ENCODE measurements at places on chromosomes 2 and 18.

GRCh38 chr2:210655229-210655975 lies 99.0 kb downstream of the CPS1 start:
- DNase-seq = no peak

DNA sequence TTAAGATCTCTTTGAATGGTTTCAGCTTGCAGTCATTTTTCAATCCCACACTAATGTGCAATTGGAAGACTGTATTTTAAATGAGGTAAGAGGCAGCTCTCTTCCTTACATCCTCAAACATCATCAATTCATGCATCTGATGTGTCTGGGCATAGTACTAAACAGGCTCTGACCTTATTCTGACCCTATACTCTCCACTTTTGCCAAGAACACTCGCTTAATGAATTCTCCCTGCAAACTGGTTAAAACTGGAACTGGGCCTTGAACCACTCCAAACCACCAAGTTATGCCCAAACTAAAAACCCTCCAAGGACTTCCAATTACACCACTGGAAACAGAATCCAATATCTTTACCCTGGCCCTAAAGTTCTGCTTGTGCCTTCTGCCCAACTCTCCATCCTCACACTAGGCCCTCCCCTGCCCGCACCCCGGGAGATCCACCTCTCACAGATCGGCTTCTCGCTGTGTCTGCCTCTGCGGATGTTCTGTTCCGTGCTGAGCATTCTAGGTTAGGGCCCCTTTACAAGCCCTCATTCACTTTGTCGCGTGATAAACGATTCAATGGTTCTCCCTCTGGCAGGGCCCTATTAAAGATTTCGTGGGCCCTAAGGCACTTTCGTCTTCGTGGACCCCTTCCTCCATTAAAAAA lies 1.2 kb downstream of the M1AP start:
- DNase-seq = no peak

DNA sequence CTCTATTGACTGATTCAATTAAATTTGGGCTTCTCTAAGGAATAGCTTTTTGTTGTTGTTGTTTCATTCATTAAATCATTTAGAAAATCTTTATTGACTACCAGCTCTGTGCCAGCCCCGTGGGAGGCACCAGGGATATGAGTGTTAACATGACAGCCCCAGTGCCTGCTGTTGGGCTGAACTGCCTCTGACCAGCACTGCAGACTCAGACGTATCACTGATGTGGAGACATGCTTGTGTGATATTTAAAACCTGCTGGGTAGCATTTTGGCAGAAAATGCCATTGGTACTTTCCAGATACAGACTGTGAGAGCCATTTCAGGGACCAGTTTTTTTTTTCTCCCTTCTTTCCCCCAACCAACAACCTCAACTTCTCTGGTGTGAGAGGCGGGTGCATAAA lies 38.6 kb upstream of the KCNF1 start:
- no peak for DNase-seq

DNA sequence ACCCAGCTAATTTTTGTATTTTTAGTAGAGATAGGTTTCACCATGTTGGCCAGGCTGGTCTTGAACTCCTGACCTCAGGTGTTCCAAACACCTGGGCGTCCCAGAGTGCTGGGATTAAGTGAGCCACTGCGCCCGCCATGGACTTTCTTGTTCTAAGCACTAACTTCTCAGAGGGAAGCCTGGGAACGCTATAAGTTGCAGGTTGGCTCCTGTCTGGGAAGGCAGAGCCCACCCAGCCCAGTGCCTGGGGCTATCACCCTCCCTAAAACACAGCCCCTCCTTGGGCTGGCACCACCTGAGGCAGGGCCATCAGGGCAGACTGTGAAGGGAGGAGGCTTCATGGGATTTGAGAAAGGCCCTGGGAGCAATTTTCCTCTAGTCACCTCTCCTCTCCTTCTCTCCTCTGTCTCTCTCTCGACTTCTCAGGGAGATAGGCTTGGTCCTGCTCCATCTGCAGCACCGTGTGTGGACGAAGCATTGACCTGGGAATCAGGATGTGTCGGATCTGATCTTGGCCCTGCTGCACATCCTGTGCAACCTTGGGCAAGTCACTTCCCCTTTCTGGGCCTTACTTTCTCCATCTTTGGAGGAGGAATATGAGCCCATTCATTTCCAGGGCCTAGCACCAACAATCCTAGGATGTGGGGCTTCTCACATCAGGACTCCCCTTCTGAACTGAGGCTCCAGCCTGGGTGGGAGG lies 10.9 kb downstream of the PSD4 start:
- DNase-seq = no peak

DNA sequence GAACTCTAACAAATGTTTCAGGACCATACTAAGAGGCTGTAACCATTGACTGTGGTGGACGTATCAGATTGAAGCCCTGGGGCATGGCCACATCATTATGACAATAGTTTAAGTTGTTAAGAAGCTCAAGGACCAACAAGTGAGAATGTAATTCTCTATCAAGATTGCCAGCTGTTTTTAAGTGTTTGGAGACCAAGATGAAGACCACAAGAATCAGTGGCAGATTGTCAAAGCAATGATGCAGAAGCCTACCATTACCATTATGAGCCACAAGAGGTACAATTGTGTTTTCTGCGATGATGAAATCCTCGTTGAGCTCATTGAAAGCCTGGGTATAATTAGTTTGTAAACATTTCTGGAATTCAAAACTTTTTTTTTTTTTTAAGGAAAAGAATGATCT lies 261.1 kb upstream of the ZEB2 start:
- DNase-seq = no peak

- DNase-seq = no peak
These were observed 10.1 kb upstream of the ATP8B1 start for GRCh38 chr18:57813245-57813644.

- DNase-seq = no peak
These were observed 17.3 kb upstream of the CNDP2 start for GRCh38 chr18:74478880-74479279.

DNA sequence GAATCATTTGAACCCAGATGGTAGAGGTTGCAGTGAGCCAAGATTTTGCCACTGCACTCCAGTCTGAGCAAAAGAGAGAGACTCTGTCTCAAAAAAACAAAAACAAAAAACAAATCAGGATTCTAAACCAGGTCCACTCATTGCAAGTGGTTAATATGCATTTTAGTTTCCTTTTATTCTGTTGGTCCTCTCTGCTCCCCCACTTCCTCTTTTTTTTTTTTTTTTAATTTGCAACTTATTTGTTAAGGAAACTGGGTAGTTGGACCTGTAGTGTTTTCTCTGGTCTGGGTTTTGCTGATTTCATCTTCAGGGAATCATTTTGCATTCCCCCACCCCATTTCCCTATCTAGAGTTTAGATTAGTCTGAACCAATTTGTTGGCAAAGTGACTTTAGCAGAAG lies 14.0 kb downstream of the FER1L5 start:
- DNase-seq = no peak

- DNase-seq = no peak
These were observed 123.5 kb downstream of the DNAH6 start for GRCh38 chr2:84639751-84640150.

DNA sequence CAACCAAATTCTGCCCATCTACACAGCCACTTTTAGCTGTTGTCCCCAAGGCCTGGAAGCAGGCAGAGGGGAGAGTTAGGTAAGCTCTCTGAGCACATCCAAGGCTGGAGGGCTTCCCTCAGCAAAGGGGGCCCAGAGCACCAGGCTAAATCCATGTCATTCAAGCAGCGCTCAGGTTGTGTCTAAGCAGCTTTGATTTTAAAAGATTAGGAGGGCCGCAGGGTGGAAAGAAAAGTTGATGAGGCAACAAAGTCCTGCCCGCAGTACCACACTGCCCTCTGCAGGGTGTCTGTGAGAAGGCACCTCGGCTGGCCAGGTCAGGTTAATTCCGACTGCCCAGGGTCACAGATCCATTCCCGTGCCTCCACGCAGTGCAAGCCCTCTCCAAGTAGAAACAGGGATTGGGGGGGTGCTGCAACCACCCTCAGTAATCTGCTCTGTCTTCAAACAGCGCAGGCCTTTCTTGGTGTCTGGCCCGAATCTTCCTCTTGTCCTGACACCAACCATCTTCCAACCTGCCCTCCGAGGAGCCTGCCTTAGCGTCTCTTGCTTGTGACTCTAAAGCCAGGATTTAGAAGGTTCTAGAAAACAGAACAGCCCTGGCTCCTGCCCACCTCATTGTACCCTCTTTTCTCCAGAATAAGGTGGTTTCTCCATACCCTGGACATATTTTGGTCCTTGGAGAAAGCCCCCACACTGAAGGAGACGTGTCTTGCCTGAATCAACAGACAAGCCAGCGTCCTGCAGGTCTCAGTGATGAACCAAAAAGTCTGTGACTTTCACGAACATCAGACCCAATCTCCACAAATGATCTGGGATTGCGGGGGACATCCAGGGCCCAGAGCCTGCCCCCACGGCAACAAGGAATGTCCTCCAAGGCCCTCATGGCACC lies 289.2 kb downstream of the TNS1 start:
- DNase-seq = peak; percentile 73

DNA sequence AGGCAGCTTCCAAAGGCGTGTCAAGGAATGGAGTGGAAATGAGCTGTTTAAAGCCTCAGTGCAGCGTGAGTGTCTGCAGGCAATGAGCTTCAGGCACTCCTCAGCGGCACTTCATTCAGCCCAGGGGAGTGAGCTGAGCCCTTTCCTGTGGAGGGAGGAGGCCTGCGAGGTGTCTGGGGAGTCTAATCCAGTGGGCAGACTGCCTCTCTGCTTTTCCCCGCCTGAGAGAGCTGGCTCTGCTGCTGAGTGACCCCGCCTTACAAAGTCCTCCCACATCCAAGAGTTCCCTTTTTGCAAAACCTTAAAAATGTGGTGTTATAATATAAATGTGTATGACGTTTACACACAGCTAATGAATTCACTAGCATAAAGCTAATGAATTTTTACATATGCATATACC lies 7.0 kb upstream of the LDLRAD4 start:
- no peak for DNase-seq

GRCh38 chr2:187982668-187983067 lies 309.0 kb upstream of the GULP1 start:
- no peak for DNase-seq

- DNase-seq = no peak
These were observed 8.1 kb upstream of the MTERF4 start for GRCh38 chr2:241110089-241110606.

GRCh38 chr2:234919711-234920110 lies 32.1 kb upstream of the SH3BP4 start:
- no peak for DNase-seq

DNA sequence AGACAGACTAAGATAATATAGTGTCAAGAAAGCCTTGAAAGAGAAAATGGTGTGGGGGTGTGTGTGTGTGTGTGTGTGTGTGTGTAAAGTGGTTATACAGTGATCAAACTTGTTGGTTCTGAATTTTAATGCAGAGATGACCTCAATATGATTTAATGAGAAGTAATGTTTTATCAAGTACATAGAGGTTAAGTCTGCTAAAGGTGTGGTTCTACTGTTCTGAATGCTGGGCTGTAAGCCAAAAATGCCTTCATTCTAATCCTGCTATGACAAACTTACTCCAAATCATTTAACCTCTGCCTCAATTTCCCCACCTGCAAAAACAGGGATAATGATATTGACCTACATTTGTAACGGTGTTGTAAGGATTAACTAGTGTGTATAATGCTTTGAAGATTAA lies 87.9 kb downstream of the WDPCP start:
- DNase-seq = no peak

GRCh38 chr2:142980246-142981068 lies 103.0 kb downstream of the KYNU start:
- no peak for DNase-seq

DNA sequence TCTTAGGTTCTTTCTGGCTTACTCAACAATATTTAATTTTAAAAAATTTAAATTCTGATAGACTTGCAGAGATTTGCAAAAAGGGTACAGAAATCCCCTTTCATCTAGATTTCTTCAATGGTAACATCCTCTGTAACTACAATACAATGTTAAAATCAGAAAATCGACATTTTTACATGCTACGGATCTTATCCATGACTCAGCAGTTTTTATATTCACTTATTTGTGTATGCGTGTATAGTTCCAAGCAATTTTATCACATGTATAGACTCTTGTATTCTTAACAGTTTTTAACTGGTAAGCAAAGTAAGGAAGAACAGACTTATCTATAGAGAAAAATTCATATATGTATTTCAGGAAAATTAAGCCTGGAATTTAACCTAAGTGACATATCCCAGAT lies 256.1 kb upstream of the MEX3C start:
- DNase-seq = no peak

DNA sequence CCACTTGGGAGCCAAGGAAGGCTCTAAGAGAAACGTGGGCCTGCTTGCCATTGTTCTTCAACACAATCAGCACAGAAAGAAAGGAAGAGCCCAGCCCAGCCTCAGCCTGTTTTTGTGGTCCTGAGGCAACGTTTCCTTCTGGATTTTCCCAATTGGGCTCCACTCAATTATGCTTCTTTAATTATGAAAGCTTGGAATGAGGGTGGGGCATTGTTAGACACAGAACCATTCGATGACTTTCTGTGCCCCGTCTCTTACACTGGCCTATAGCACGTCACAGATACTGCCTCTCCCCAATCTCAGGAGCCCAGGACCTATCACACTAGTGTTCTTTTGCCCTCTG lies 207.4 kb downstream of the ZFP36L2 start:
- DNase-seq = no peak

DNA sequence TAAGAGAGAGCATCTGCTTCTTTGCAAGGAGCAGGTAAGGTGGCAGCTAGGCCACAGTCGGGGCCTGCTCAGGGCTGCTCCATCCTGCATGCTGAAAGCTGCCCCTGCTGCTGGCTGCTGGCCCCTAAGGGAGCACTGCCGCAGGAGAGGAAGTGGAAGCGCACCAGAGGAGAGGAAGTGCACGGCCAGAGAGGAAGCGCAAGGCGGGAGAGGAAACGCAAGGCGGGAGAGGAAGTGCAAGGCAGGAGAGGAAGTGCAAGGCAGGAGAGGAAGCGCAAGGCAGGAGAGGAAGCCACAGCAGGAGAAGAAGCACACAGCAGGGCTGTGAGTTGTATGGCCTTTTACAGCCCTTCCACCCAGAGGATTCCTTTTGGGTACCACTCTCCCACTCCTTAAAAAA lies 539.0 kb upstream of the TNP1 start:
- no peak for DNase-seq

DNA sequence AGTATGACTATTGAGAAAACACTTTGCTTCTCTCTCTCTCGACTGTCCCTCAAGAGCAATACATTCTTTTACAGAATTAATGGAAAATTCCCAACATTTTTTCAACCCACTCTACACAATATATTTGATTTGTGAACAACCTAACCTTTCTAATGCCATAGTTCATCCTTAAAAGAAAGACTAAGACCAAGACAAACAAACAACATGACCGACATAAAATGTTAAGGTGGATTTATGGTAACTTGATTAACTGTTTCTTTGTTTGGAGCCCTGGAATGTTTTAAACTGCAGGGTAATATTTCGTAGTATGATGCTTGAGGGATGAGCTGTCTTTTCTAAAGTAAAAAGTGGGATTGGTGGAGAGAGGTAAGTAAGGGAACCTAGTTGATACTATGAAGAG lies 738.2 kb downstream of the MBD2 start:
- no peak for DNase-seq

DNA sequence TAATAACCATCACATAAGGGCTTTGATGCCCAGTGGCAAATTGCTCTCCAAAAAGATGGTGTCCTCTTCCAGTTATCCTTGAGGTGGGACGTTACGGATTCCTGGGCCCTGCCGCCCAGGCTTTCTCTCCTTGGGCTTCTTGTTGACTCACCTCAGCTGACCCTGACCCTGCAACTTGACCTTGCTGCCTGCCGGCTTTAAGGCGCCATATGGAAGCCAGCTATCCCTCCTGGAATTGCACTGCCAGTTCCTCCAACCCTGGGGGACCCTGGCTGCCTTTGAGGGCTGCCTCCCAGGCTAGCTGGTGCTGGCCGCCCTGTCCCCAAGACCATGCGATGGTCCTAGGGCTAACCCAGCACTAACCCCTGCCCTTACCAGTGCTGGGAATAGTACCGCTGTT lies 28.3 kb upstream of the B3GNT7 start:
- DNase-seq = no peak

- no peak for DNase-seq
These were observed 29.7 kb downstream of the ST8SIA5 start for GRCh38 chr18:46727177-46727576.
